Inflammatory macrophage treated with lipopolysaccharide for 4 hours (primary cell): ENCODE measurements at places on chromosomes 7 and 10.

GRCh38 chr10:127035827-127036226 is 130.6 kb downstream of the DOCK1 start:
- DNase-seq = no peak

GRCh38 chr7:151402029-151402835 is 7.6 kb downstream of the WDR86 start:
- no peak for DNase-seq

GRCh38 chr7:142478479-142479220 is 220.8 kb upstream of the PRSS58 start:
- DNase-seq = peak; percentile 63

GRCh38 chr10:88198023-88198422 is 334.6 kb downstream of the PTEN start:
- DNase-seq = no peak

GRCh38 chr7:24572016-24572392 is 1.2 kb upstream of the PALS2 start:
- no peak for DNase-seq

- DNase-seq = no peak
Observed at GRCh38 chr7:44145479-44145968, 4.4 kb upstream of the MYL7 start.

DNA sequence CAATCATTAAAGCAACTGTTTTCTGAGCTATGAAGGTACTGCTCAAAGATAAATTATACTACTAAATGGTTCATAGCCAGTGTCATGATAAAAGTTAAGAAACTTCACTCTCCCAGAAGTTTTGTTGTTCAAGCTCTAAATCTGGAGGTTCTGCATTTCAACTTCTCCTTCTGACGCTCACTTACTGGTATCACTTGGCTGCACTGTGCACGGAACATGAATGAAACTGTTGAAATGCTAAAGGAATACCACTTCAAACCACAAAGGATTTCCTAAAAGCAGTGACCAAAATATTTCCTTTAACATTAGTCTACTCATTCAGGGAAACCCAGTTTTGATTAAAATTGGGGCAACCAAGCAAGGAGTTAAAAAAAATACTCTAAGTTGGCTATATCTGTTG is 93.6 kb downstream of the UBE2H start:
- DNase-seq = peak; percentile 87

DNA sequence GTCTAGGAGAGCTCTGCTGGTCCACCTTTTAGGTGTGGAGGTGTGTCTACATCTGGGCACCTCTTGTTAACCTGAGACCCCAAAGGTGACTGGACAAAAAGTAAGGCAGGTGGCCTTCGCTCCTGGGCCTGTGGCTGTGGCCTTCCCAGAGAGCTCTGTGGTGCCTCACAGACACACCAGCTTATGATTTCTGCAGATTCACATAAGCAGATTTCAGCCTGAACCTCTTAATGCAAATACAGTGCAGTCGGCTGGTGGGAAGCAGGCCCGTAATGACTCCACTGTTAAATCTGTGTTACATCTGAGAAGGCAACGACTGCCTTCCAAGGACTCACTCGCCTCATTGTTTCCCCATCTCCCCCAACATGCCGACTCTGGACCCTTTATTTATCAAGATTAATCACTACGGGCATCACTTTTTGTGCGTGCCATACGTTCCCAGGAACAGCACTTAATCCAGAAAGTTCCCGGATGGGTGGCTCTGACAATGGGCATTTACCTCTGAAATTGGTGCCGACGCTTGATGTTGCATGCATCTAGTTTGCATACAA is 119.8 kb downstream of the EBF3 start:
- no peak for DNase-seq

DNA sequence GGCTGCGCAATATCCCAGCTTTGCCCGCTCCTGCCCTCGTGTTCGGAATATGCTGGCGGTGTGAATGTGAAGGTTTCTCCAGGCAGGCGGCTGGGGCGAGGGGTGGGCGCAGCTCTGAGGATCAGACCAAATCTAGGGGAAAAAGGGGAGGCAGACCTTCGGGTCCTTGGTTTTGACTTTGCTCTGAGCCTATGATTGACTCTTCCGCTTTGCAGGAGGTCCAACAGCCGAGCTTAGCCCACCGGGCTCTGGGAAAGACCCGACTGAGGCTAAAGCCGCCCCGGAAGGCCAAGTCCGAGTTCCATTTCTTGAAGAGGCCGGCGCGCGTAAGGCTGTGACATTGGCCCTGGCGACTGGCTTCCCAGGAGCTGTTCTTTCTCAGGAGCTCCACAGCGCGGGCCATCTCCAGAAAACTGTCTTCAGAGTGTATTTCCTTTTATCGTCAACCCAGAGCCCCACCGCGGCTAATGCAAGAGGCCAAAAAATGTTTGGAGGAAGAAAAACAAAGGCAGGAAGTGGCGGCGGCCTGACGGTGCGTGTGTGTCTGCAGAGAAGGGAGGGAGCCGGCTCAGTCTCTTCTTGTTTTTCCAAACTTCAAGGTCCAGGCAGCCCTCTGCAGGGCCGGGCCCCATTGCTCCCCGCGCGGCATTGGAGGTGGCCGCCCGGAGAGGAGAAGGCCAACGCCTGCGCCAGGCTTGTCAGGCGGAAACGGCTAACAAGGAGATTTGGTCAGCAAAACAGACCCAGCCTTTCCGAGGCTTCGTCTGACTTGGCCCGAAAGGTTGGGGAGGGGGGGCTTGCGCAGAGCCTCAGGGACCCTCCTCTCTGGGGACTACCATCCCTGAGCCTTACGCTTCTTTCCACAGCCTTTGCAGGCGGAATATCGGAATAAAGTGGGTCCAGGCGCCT is 3.6 kb upstream of the HOXA11 start:
- DNase-seq = no peak

GRCh38 chr10:5550621-5551530 is 26.1 kb downstream of the CALML3 start:
- no peak for DNase-seq

- DNase-seq = peak; percentile 13
Observed at GRCh38 chr7:16431646-16432424, 10.5 kb upstream of the CRPPA start.

GRCh38 chr10:113895018-113895417 is 40.6 kb downstream of the NHLRC2 start:
- no peak for DNase-seq

GRCh38 chr10:58367069-58367468 is 18.1 kb upstream of the TFAM start:
- peak; percentile 49 for DNase-seq

DNA sequence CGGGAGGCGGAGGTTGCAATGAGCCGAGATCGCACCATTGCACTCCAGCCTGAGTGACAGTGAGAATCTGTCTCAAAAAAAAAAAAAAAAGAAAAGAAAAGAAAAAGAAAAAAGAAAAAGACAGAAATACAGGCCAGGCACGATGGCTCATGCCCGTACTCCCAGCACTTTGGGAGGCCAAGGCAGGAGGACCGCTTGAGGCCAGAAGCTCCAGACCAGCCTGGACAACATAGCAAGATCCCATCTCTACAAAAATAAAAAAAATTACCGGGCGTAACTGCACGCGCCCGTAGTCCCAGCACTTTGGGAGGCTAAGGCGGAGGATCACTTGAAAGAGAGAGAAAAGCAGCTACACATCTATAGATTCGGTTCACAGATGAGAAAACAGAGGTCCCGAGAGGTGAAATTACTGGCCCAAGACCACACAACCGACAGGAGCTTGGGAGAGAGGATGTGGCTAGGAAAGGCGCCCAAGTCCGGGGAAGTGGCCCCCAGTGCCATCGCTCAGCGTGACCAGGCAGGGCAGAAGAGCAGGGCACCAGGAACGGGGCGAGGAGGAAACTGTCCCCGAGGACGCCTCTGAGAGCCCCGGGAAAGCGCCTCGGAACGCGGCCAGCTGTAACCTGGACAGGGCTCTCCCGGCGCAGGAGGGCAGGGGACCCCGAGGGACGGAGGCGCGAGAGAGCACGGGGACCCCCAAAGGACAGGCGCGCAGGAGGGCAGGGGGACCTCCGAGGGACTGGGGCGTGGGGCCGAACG is 612 bp downstream of the SNX8 start:
- DNase-seq = peak; percentile 48

DNA sequence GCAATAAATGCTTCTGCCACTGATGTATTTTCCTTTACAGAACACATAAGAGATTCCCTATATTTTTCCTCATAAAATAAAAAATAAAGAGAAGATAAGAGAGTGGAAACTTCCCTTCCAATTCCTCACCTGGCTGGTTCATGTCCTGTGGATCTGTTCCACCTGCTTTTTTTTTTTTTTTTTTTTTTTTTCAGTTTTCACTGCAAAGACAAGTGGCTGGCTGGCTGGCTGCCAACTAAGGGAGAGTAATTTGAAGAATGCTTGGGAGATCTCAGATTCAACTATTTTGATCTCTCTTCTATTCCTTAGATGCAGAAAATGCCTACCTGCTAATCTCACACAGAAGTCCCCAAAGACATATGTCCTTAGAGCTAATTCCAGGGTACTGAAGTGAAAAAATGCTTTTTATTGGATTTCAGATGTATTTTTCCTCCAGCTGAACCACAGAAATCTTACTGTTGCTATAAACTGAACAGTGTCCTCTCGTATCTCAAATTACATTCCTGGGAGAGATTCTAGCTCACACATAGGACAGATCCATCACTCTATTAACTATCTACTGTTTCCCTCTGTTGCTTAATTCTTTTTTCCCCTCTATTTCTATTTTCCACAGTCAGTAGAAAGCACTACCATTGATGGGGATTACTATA is 120.8 kb downstream of the NRCAM start:
- DNase-seq = no peak

- no peak for DNase-seq
Observed at GRCh38 chr7:144629011-144629410, 206.8 kb downstream of the TPK1 start.

GRCh38 chr7:114988755-114989375 is 67.0 kb downstream of the MDFIC start:
- DNase-seq = no peak

DNA sequence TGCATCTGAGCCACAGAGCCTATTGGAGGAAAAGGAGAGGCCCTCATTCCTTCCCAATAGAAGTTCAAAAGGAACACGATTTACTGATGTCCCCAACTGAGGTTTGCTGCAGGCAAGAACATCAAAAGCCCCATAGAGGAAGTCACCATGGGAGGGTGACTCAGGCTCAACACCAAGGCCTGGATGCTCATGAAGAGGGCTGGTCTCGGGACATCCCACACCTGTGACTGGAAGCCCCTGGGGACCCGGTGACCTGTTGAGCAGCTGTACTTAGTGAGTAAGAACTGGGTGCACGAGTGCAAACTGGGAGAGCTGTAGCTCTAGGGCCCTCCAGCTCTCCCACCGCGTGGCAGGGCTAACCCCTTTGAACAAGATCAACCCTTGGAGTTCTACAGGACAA is 38.0 kb downstream of the CYTH3 start:
- DNase-seq = peak; percentile 18

- no peak for DNase-seq
Observed at GRCh38 chr7:122887198-122887597, 938 bp upstream of the CADPS2 start.

DNA sequence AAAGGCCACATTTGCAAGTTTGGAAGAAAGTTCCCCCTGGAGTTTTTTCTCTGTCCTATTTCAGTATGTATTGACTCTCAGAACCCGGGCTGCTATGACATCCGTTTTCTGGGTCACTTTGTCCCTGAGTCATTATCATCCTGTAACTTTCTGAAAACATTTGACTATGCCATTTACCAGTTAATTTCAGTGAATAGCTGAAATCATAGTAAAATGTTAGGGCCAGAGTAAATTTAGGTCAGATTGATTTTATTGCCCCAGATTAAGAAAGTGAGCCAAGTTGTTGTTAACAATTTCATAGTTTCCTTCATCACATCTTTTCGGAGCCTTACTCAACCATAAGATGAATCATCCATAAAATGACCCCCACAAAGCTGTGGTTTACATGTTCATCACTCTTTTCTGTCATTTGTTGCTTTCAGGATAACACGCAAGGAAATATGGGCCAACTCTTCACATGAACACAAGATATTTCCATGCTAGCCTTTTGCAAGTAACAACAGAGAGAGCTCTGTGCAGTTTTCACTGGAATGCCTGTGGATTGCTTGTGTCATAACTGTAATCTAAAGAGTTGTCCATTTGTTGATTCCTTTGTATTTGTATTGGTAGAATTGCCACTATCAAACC is 3.9 kb upstream of the MACC1 start:
- peak; percentile 93 for DNase-seq

GRCh38 chr10:106992055-106992454 is 172.5 kb downstream of the SORCS1 start:
- DNase-seq = peak; percentile 82

DNA sequence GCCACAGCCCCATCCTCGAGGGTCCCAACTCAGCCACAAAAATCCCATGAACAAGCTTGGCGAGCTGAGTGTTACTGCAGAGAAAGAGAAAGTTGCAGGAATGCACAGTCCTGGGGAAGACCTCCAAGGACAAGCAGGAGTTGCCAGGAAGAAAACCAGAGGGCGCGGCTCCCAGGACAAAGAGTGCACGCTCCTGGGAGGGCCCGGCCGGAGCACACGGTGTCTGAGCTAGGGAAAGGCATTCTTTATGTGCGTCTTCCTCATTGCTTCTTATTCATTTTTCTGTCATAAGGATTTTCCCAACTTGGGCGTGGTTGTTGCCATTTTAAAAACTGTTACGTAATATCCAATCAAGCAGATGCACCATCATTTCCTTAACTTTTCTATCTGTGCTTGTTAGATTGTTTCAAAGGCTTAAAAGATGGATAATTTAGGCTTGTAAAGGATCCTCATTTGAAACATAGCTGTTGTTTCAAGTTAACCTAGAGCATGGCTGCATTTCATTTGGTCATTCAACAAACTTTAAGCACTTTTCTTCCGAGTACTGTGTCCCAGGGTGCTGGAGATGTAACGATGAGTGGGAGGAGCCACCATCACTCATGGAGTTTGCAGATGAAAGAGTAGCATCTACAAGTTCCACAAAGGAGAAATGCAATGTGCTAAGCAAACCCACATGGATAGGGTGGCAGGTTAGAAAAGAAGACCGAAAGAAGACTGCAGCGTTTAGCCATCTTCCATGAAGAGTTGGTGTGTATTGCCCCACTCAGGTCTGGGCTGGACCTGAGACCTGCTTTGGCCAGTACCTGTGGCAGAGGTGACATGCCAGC is 5.6 kb upstream of the CNPY1 start:
- peak; percentile 8 for DNase-seq

DNA sequence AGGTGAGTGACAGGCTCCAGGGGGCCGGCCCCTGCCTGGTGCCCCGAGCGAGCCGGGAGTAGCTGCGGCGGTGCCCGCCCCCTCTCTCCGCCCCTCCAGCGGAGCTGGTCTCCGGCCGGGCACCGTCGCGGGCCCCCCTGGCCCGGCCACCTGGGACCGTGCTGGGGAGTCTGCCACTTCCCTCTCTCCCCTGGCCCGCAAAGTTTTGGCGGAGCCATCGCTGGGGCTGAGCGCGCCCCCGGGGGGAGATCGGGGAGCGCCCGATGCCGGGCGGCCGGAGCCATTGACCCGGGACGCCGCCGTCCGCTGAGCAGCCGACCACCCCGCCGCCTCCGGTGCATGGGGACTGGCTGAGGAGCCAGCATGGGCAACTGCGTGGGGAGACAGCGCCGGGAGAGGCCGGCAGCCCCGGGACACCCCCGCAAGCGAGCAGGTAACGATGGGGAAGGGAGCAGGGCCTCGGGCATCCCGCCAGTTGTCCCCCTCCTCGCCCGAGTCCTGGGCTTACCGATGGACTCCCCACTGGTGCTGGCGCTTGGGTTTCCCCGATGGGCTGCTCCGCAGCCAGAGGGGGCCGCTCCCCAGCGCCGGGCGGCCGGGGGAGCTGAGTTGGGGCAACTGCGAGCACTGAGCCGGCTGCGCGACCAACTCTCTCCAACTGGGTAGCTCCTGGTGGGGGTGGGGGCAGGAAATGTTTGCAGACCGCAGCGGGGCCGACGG is at the start of gene UBTD1:
UBTD1 (plus strand) TSS at position 84 of the 720 bp plus-strand sequence; CDS start at position 364, 280 bp downstream.
- DNase-seq = peak; percentile 7
